Liver (tissue), 10 donors: ENCODE measurements at places on chromosomes 12 and 14. TPM values are rescaled to one million over a fixed set of nuclear protein-coding genes. Genes with fewer than 3 reads are reported as not detected.

Gene GPR84
- 0.33 TPM for total RNA-seq

Gene PPP1R13B
- 15.1 TPM for total RNA-seq

Gene RHEBL1
- total RNA-seq = 1.2 TPM

Gene CLECL1
- total RNA-seq = 0.42 TPM

Gene GRIP1
- total RNA-seq = 1.5 TPM

Gene ACVRL1
- 7.5 TPM for total RNA-seq

Gene PPP1CC
- 49.2 TPM for total RNA-seq

Gene ATG101
- total RNA-seq = 28.4 TPM

Gene GRIN2B
- total RNA-seq = not detected

GRCh38 chr12:94146166-94146936 is 2.0 kb upstream of the PLXNC1 start:
- H3K27ac ChIP-seq = no peak overlapping the region
- no peak overlapping the region for H3K4me3 ChIP-seq
- H3K4me1 ChIP-seq = peaks cover 23% of the 10 kb centered on the region
- no peak for DNase-seq

- H3K27me3 ChIP-seq = no peaks in the 10 kb centered on the region
- no peak overlapping the region for H3K4me3 ChIP-seq
- no peak for DNase-seq
- no peak overlapping the region for H3K27ac ChIP-seq
- H3K36me3 ChIP-seq = no peaks in the 10 kb centered on the region
Observed at GRCh38 chr14:103230021-103230420, 104.0 kb upstream of the EIF5 start.

GRCh38 chr14:74238974-74239847 is at the start of gene VSX2:
VSX2 (plus strand) TSS chr14:74239449; CDS start chr14:74239562, 113 bp downstream.
- H3K4me3 ChIP-seq = peak within 1 kb of the TSS; percentile 30
- H3K27me3 ChIP-seq = peaks cover 11% of the 10 kb centered on the region
- no peaks in the 10 kb centered on the region for H3K36me3 ChIP-seq
- no peak for DNase-seq
- H3K27ac ChIP-seq = no peak within 1 kb of the TSS

DNA sequence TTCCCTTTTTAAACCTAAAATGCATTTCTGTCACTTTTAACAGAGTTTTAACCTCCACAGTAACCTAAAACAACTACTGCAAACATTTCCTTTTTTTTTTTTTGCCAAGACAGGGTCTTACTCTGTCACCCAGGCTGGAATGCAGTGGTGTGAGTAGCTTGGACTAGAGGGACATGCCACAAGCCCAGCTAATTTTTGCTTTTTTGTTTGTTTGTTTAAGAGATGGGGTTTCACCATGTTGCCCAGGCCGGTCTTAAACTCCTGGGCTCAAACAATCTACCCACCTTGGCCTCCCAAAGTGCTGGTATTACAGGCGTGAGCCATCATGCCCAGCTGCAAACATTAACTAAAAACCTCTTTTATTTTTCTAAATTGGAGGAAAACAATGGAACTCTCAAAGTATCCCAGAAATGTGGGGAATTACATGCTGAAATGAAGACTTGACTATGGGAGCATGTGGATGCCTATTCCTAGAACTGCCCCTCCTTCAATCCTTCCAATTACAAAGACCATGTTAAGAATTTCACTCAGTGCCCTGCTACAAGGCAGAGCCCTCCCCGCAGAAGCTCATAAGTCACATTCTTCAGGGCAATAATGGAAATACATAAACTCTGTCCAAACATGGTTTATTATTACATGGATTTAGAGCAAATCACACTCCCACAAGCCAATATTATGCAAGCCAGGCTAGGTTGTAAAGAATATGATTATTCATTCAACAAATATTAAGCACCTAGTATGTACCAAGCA is 66.9 kb downstream of the C12orf56 start:
- no peaks in the 10 kb centered on the region for H3K27me3 ChIP-seq
- H3K36me3 ChIP-seq = no peaks in the 10 kb centered on the region
- H3K4me3 ChIP-seq = no peak overlapping the region
- DNase-seq = no peak

DNA sequence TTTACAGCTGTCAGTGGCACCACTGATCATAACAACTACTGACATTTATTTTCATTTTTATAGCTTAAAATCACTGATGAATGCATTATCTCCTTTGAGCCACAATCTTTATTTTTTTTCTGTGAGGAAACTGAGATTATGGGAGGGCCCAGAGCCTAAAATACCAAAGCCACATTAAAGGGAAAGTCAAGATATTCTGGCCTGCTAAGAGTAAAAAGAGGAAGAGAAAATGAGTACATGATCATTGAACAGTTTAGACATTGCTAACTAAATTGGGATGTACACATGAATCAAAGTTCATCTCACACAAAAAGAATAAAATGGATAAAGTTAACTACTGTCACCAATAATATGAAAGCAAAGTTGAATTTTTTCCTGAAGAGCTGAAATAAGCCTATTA is 170.5 kb upstream of the GARIN2 start:
- peaks cover 2% of the 10 kb centered on the region for H3K36me3 ChIP-seq
- no peaks in the 10 kb centered on the region for H3K4me1 ChIP-seq
- H3K27me3 ChIP-seq = no peaks in the 10 kb centered on the region
- DNase-seq = no peak
- no peak overlapping the region for H3K27ac ChIP-seq
- H3K4me3 ChIP-seq = no peak overlapping the region

DNA sequence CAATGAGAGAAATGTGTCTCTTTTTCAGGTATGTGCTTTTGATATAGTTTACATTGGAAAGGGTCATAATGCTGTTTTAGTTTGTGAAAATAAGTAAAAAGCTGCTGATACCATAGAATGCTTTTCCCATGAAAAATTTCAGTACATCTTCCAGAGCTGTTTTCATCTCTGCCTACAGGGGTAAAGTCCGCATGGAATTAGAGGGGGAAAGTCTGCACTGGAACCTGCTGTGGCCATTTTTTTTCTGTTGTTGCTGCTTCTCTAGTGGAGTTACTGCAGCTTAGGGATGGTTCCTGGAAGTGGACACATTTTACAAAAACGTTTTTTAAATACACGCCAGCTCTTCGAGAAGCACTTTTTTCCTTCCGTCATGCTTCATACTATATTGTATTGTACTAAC is 81.3 kb downstream of the VEZT start:
- no peaks in the 10 kb centered on the region for H3K27me3 ChIP-seq
- H3K27ac ChIP-seq = no peak overlapping the region
- H3K36me3 ChIP-seq = no peaks in the 10 kb centered on the region
- H3K4me1 ChIP-seq = no peaks in the 10 kb centered on the region

DNA sequence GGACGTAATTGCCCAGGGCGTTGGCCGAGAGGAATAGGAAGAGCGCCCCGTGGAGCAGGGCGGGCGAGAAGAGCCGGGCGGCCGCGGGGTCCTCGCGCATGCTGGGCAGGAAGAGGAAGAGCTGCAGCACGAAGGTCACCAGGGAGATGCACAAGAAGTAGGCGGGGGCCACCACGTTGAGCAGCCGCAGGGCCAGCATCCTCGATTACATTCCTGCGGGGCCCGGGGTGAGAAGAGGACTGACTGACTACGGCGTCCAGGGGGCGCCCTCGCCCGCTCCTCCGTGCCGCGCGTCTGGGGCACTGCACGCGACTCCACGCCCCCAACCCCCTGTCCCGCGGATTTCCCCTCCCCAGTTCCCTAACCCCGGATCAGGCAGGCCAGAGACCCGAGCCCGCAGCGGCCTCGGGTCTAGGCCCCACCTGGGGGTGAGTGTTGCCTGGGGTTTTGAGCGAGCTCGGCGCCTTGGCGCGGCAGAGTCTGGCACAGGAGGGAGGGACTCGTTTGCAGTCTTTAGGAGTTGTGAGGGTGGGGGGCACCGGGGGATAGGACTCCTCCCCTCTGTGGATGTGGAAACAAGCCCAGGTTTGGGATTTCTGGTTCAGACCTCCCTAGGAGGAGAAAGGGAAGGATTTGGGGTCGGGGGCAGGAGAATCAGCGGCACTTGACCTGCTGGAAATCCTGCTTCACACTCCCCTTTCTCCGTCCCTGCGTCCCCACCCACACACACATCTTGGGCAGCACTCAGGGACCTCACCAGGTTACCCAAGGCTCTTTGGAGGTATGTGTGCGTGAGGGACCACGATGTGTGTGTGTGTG is 1.8 kb downstream of the ZDHHC22 start:
- H3K27ac ChIP-seq = no peak overlapping the region
- H3K36me3 ChIP-seq = no peaks in the 10 kb centered on the region
- peaks cover 11% of the 10 kb centered on the region for H3K27me3 ChIP-seq
- no peak for DNase-seq
- no peak overlapping the region for H3K4me3 ChIP-seq

DNA sequence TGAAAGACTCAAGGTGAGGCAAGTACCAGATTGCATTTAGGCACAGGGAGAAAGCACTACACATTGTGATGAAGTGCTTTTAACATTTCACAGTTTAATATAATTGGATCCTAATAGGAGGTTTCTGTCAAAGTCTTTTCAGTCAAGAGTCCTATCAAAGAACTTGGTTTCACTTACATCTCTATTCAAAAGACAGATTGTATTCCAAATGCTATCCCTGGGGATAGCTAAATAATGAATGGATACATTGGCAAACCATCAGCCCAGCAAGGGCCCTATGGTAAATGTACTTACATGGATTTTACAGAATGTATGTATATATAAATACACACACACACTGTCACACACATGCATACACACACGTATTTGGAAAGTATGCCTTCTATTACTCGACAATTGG is 655.5 kb upstream of the FLRT2 start:
- H3K4me1 ChIP-seq = no peaks in the 10 kb centered on the region
- H3K4me3 ChIP-seq = no peak overlapping the region

GRCh38 chr12:86647800-86648199 is 391.6 kb upstream of the MGAT4C start:
- H3K4me1 ChIP-seq = no peaks in the 10 kb centered on the region
- no peak overlapping the region for H3K27ac ChIP-seq
- H3K36me3 ChIP-seq = no peaks in the 10 kb centered on the region
- no peak for DNase-seq

- no peaks in the 10 kb centered on the region for H3K27me3 ChIP-seq
- H3K27ac ChIP-seq = no peak overlapping the region
- DNase-seq = no peak
- no peak overlapping the region for H3K4me3 ChIP-seq
Observed at GRCh38 chr14:58954901-58955861, 233.3 kb upstream of the DAAM1 start.

- no peak overlapping the region for H3K4me3 ChIP-seq
- no peaks in the 10 kb centered on the region for H3K36me3 ChIP-seq
- H3K27me3 ChIP-seq = no peaks in the 10 kb centered on the region
- no peak overlapping the region for H3K27ac ChIP-seq
- DNase-seq = no peak
Observed at GRCh38 chr12:52808573-52809160, 5.2 kb downstream of the KRT4 start.

DNA sequence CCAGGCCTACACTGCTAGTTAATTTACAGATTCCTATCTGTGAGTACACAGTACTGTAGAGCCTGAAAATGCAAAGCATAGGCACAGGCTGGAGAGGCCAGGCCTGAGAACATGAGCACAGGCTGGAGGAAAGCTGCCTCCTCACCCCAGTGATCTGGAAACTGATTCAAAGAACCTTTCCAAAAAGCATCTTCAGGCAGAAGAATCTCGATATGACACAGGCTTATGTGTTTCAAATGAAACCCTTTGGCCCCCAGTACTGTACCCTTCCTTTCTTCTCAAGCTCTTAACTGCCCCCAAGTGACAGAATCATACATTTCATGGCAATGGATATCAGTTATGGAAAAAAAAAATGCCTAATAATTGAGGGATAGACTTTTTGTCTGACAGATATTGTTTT is 122.0 kb downstream of the KCNC2 start:
- H3K36me3 ChIP-seq = no peaks in the 10 kb centered on the region
- H3K27me3 ChIP-seq = no peaks in the 10 kb centered on the region
- H3K27ac ChIP-seq = no peak overlapping the region
- DNase-seq = no peak

- H3K4me1 ChIP-seq = no peaks in the 10 kb centered on the region
- no peaks in the 10 kb centered on the region for H3K36me3 ChIP-seq
- H3K27ac ChIP-seq = no peak overlapping the region
- DNase-seq = no peak
- no peak overlapping the region for H3K4me3 ChIP-seq
Observed at GRCh38 chr12:86257134-86257533, 943 bp upstream of the MGAT4C start.

GRCh38 chr12:91630083-91630482 is 447.5 kb upstream of the DCN start:
- H3K27me3 ChIP-seq = no peaks in the 10 kb centered on the region
- no peaks in the 10 kb centered on the region for H3K36me3 ChIP-seq
- no peak overlapping the region for H3K27ac ChIP-seq
- H3K4me1 ChIP-seq = no peaks in the 10 kb centered on the region
- no peak for DNase-seq

GRCh38 chr12:108849660-108850059 is 7.7 kb downstream of the SSH1 start:
- peaks cover 8% of the 10 kb centered on the region for H3K4me1 ChIP-seq
- H3K27ac ChIP-seq = no peak overlapping the region
- no peak for DNase-seq

GRCh38 chr12:11801643-11802042 is 152.2 kb downstream of the ETV6 start:
- no peak overlapping the region for H3K4me3 ChIP-seq
- H3K36me3 ChIP-seq = no peaks in the 10 kb centered on the region
- DNase-seq = no peak
- H3K27me3 ChIP-seq = no peaks in the 10 kb centered on the region

- H3K4me1 ChIP-seq = no peaks in the 10 kb centered on the region
- H3K4me3 ChIP-seq = no peak overlapping the region
- no peaks in the 10 kb centered on the region for H3K36me3 ChIP-seq
- DNase-seq = no peak
Observed at GRCh38 chr12:90970471-90970870, 15.5 kb upstream of the CCER1 start.

GRCh38 chr12:85275374-85275773 is 4.6 kb upstream of the ALX1 start:
- H3K27ac ChIP-seq = no peak overlapping the region
- H3K27me3 ChIP-seq = peaks cover 7% of the 10 kb centered on the region
- peaks cover 29% of the 10 kb centered on the region for H3K4me1 ChIP-seq
- H3K4me3 ChIP-seq = no peak overlapping the region
- no peaks in the 10 kb centered on the region for H3K36me3 ChIP-seq
- no peak for DNase-seq

- H3K4me3 ChIP-seq = no peak overlapping the region
- no peak overlapping the region for H3K27ac ChIP-seq
- no peaks in the 10 kb centered on the region for H3K27me3 ChIP-seq
- H3K36me3 ChIP-seq = no peaks in the 10 kb centered on the region
- DNase-seq = no peak
Observed at GRCh38 chr14:34701808-34702207, 12.6 kb downstream of the CFL2 start.
